M059J (cell line): ENCODE measurements at places on chromosomes 7 and 10.
A peak's percentile ranks its signal among the peaks of the same experiment; 100 is the strongest.

DNA sequence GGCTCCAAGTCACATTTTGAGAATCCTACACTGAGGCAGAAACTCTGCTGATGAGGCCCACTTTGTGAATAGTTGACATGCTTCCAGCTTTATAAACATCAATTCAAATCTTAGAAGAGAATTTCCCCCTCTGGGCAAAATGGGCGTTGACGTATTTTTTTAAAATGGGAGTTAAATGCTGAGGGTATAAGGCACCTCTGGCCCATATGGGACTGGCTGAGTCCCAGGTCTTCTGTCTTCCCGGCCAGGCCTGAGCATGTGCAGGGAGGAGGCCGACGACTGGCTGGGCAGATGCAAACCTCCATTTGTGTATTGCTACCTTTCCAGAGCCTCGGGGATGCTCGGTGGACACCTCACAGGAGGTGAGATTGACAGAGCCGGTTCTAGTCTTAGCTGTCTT, 37.7 kb downstream of the BUB3 start:
- DNase-seq = no peak

DNA sequence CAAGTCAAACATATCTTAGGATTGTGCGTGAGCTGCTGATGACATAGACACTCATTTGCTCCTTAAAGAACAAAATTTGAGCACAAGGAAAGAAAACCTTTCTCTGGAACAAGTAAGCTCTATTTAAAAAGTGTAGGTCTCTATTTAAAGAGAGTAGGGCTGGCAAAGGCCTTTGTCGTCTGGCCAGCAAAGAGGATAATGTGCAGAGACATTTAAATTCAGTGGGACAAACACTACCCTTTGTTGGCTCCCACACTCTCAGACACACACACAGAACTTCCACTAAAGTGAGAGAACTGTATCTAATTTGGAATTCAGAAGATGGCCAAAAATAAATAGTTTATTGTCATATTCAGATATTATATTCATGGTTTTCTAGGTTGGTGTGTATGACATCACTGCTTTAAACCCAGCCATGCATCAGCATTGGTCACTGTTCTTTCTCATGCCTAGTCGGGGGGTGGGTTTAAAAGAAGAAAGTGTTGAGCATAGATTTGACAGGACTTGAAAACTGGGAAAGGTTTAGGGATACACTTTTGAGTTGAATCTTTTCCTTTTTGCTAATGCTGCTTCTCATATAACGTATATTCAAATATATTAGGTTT, 49.5 kb upstream of the HDAC9 start:
- no peak for DNase-seq

- DNase-seq = peak; percentile 26
These were observed 21.0 kb downstream of the DOCK4 start for GRCh38 chr7:112185005-112185834.

GRCh38 chr10:32175629-32176028, 119.4 kb upstream of the KIF5B start:
- no peak for DNase-seq
